ENCODE measurements at places on chromosomes 16 and 17.

- no peak for DNase-seq
Observed at GRCh38 chr16:12600116-12600515, 203.6 kb downstream of the CPPED1 start.

DNA sequence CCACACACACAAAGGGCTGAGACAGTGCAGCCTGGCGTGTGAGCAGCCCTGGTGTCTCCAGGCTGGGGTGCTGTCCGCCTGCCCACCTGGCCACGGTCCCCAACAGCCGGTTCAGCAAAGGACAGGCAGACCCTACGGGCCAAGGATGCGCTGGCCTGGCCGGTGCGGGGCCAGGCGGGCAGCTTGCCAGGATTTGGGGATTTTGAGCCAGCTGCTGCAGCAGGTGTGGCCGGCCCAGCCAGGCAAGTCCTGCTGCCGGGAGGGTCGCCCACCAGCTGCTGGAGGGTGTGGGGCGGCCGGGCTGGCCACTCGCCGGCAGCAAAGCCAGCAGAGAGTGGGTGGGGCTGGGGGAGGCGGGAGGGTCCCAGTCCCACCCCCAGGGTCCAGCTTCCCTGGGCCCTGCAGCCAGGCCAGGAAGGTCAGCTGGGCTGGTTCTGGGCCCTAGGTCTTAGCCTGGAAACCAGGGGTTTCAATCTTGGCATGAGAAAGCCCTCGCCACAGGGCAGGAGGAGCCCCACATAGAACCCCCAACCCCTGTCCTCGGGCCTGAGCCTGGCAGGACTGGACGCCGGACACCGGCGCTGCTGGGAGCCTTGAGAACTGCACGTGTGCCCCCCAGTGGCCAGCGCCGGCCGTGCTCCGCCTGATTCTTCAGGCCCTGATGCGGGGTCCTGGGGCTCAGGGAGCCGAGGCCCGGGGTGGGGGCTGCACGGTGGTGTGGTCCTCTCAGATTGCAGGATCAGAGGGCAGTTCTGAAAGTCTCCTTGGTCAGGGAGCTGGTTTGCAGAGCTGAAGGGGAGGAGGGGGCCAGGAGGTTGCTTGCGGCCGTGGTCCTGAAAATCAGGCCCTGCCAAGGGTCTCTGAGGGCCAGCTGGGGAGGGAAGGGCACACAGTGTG lies 17.6 kb upstream of the SSTR5 start:
- DNase-seq, result peak; percentile 83

GRCh38 chr17:58920773-58921172 lies 165.1 kb downstream of the PPM1E start:
- DNase-seq, result no peak

DNA sequence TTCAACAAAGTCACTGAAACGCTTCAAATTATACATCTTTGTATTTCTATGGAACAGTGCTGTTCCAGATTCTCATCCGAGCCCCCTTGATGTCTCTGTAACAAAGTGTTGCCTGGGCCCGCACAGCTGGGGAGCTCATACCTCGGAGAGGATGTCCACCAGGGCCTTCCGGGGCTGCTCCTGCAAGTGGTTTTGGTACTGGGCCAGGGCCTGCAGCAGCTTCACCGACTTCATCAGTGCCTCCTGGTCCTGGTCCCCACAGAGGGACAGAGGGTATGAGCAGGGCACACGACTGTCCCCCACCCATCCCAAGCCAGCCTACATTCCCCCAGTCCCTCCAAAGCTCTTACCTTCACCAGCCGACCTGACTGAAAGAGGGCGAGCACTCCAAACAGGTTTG lies 1.5 kb downstream of the MYBBP1A start:
- no peak for DNase-seq

- no peak for DNase-seq
Observed at GRCh38 chr16:49833085-49833484, 22.8 kb downstream of the ZNF423 start.

GRCh38 chr16:55116165-55116920 lies 185.7 kb downstream of the IRX5 start:
- no peak for DNase-seq

GRCh38 chr17:45640141-45640850 lies 143.8 kb upstream of the CRHR1 start:
- peak; percentile 82 for DNase-seq

DNA sequence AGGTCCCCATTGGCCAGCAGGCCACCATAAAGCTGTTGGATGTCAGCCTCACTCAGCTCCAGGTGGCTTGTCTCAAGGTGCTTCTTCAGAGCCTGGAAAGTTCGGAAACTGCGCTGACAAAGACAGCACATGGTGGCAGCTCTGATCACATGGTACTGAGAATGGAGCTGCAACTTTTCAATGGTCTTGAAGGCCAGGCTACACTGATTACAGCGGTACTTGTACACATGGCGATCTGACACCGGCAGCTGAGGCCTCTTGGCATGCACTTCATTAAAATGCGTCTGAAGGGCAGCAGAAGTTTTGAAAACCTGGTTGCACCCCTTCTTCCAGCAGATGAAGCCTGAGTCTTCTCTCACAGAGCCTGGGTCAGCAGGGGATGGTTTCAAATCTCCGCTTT lies 249.7 kb downstream of the ZFHX3 start:
- DNase-seq, result no peak

DNA sequence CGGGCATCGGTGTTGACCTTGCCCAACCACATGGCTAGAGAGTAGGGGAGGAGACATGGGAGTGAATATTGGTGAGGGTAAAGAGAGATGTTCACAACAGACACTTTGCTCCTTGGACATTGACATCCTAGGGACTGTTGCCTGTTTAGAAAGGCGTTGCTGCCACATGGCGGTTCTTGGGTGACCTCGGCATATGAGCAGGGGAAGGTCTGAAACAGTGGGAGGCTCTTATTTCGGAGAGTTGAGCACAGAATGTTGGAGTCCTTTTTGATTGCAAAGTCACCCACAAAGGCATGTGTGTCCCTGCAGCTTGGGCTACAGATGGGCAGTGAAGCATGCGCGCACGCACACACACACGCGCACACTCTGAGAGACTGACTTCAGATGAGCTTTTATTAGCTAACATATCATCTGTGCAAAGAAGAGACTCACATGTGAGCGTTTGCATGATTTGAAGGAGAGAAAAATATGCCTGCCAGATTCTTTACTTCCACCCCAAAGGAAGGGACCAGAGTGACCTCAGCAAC lies 104.4 kb downstream of the SHISA9 start:
- no peak for DNase-seq

- DNase-seq, result no peak
Observed at GRCh38 chr16:50472472-50472871, 75.7 kb upstream of the NKD1 start.

- DNase-seq, result no peak
Observed at GRCh38 chr16:89010210-89010925, 33.4 kb upstream of the CBFA2T3 start.

GRCh38 chr16:47254756-47255155 lies 111.0 kb upstream of the NETO2 start:
- DNase-seq, result no peak

- no peak for DNase-seq
Observed at GRCh38 chr16:84271866-84272265, 22.8 kb upstream of the WFDC1 start.

GRCh38 chr17:32318071-32318470 lies 23.9 kb downstream of the C17orf75 start:
- DNase-seq, result no peak

Measured in HuH-7 (cell line).